ENCODE measurements at places on chromosomes 2 and 18. TPM values are rescaled to one million over a fixed set of nuclear protein-coding genes. Genes with fewer than 3 reads are reported as not detected.

Gene MDH1
- 184 TPM for total RNA-seq

Gene SOCS6
- 31.5 TPM for total RNA-seq

Gene PTH2R
- total RNA-seq, result not detected

Gene GATA6
- total RNA-seq, result 29.3 TPM

Gene SLC35F5
- 204 TPM for total RNA-seq

Gene TXNL1
- 42.5 TPM for total RNA-seq

Gene GALNT1
- total RNA-seq, result 292 TPM

Measured in aortic smooth muscle cell (primary cell).